Posterior vena cava (tissue), 2 donors: ENCODE measurements at places on chromosomes 6 and 20. TPM values are rescaled to one million over a fixed set of nuclear protein-coding genes. Genes with fewer than 3 reads are reported as not detected.

GRCh38 chr6:144286503-144287393 lies 1.6 kb downstream of the UTRN start:
- peak; percentile 89 for DNase-seq

HSP90AB1 gene
- total RNA-seq = 463 TPM

DNA sequence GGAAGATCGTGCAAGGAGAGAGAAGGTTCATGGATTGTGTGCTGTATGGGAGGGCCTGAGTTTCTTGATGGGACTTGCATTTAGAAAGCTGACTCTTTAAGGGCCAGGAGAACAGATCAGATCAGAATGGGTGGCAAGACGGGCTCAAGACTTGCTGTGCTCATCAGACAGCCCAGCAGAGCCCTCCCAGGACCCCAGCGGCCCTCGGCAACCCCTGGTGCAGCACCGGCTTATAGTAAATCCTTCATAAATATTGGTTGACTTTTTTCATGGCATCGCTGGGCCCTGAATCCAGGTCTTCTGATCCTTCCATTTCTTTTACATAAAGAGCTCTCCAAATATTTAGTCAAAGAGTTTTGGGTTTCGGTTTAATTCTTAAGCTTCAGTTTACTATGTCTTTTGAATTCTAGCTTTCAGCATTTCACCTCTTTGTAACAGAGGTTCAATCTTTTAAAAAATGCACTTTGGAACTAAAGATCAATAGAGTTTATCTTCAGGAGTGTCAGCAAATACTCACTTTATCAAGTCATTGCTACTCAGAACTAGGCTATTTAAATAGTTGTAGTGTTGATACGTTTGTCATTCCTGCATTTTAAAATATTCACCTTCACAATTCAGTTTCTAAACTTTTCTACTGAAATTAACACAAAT lies 205.6 kb downstream of the ZDHHC14 start:
- peak; percentile 58 for DNase-seq

- no peak for DNase-seq
These were observed 150.3 kb downstream of the CDK19 start for GRCh38 chr6:110664933-110665332.

GRCh38 chr20:58271606-58272351 lies 37.7 kb upstream of the RAB22A start:
- DNase-seq = no peak

NOTCH4 gene
- total RNA-seq = 17.3 TPM

DNA sequence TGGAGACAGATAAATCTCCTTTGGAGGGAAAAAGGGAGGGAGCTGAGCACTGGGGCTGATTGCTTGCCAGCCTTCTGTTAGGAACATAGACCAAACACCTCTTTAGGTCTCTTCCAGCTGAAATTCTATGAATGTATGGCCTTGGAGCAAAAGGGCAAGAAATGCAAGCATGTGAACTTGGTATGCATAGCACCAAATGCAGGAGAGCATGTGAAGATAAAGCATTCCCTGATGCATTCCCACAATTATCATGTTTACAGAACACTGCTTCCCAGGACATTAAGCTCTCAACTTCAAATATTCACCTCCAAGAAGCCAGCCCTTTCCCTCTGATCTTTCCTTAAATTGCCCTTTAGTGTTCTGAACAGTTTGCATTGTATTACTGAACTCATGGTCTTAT lies 15.6 kb downstream of the RIPOR2 start:
- DNase-seq = no peak

DNA sequence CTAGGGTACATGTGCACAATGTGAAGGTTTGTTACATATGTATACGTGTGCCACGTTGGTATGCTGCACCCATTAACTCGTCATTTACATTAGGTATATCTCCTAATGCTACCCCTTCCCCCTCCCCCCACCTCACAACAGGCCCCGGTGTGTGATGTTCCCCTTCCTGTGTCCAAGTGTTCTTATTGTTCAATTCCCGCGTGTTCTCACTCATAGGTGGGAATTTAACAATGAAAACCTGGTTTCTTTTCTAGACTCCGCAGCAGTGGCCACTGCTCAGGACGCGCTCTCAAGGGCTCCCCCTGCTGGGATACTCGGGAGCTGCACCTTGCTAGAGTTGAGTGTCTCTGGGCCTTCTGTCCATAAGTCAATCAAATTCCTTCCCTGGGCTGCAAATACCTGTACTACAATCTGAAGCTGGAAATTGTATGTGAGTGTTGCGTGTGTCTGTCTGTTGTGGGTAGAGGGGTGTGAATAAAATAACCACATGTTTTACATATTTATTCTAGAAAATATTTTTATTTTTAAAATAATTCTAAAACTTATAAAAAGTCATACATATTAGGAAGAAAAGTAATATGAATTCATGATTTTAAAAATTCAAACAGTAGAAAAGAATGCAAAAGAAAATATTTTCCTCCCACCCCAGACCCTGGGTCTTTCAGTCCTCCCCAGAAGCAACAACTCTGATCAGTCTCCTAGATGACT lies 8.2 kb upstream of the CEP250 start:
- DNase-seq = peak; percentile 94

DNA sequence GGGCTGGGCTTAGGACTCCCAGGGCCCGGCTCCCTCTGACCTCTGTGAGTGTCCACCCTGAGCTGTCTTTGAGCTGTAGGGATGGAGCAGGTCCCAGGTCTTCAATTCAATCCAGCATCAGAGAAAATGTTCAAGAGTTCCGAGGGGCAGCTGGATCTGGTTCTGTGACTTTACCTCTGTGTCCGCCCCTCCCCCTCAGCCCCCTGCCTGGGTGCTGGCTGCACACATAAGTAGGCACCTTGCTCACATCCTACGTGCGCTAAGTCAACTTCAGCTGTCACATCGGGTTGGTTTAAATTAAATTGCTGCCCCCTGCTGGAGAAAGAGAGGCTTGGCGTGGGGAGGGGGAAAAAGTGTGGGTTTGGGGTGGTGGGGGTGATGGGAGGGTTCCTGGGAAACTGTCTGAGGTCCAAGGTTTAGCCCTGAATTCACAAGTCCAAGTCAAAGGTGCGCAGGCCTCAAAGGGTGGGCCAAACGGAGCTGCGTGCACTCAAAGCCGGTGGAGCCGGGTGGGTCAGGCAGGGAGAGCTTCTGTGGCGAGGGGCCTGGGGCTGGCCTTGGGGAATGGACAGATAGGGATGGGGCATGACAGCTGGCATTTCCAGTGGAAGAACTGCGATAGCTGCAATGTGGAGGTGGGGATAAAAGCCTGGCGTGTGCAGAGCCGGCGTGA lies 3.0 kb downstream of the WFDC5 start:
- no peak for DNase-seq

DNA sequence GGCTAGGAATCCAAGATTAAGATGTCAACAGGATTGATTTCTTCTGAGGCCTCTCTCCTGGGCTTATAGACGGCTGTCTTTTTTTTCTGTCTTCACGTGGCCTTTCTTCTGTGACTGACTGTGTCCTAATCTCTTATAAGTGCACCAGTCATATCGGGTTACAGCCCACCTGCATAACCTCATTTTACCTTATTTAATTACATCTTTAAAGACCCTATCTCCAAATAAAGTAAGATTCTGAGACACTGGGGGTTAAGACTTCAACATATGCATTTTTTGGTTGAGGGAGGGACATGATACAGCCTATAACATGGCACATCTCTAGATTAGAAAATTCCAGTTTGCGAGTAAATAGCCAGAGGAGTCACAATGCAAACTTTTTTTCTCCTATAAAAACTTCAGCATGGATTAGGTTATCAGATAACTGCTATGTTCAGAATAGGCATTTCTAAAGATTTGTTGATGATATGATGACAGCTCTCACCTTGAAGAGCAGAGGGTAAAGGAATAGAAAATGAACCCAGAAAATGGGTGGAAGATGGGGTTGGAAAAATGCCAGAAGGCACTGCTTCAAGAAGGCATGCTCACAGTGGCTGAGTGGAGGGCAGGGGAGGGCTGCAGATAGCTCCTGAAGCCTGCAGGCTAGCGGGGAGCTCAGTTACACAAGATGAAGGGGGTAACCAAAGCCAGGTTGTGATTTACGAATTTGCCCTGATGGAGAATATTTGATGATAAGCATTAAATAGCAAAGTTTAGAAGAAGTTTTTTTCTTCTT lies 8.7 kb upstream of the PDE7B start:
- no peak for DNase-seq

CAGE1 gene
- total RNA-seq = not detected

- DNase-seq = no peak
These were observed 104.9 kb upstream of the IYD start for GRCh38 chr6:150263765-150264404.

- peak; percentile 26 for DNase-seq
These were observed 55.8 kb downstream of the ERMARD start for GRCh38 chr6:169807229-169807628.

PRDM1 gene
- total RNA-seq = 2.4 TPM

E2F1 gene
- total RNA-seq = 2.2 TPM

SLC13A3 gene
- total RNA-seq = 1.7 TPM

DNA sequence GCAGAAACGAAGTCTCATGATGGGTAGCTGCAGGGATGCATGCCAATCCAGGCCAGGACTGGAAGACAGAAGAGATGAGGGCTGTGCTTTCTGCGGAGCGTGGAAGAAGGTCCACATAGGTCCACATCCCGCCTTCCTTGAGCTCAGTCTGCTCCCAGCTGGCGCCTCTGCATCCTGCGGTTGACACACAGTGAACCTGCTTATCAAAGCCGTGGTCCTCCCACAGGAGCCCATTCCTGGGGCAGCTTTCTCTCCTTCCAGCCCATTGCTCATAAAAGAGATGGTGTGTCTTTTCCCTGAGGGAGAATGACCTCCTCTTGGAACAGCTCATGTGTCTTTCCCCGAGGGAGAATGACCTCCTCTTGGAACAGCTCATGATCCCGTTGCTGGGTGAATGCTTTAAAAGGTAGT lies 225.4 kb downstream of the CDH4 start:
- no peak for DNase-seq

DNA sequence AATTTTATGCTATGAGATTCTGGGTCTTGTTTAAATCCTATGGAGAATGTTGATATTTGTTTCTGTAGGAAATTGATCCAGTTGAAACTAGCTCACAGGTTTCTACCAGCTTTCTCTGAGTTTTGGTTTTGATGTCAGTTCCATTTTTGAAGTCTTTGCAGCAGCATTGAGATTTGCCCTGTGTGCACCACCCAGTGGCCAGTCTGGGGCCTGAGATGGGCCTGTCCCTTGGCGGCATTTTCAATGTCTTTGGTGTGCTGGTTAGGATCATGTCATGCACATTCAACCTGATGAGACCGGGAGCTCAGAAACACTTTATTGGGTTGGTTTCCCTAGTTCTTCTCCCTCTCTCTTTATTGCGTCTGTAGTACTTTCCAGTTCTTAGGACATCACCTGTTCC lies 395.2 kb upstream of the MAP3K7 start:
- no peak for DNase-seq

DNA sequence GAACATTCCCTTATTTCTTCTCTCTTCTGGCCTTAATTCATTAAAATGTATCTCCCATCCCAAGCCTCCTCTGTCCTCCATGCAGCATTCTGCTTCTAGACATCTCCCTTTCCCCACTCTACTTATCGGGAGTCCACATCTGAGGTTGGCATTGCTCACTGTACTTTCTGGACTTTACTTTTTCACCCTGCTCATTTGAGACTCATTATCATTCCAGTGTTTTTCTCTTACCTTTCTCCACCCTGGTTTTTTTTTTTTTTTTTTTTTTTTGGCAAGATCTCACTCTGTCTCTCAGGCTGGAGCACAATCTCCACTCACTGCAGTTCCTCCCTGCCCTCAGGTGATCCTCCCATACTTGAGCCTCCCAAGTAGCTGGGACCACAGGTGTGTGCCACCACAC lies 4.5 kb downstream of the ENPP3 start:
- no peak for DNase-seq

- DNase-seq = no peak
These were observed 21.9 kb upstream of the C6orf62 start for GRCh38 chr6:24740861-24741260.

ADGB gene
- total RNA-seq = not detected

DNA sequence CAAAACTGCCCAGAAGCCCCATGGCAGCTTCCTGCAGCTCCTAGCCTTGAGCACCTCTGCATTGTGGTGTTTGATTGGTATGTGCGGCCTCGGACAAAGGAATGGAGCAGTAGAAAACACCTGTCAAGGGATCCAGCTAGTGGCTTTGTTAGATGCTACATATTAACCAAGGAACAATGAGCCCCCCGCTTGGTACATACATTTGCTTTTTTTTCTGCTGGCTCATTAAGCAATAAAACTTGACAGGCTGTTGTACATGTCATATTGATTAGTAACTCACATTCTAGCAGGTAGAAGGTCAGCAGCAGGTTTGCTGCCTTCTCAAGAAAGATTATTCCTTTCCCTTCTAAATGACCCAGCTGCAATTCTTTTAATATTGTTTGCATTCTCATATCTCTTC lies 937 bp downstream of the SPACA1 start:
- no peak for DNase-seq

- DNase-seq = no peak
These were observed 58.0 kb downstream of the BACH2 start for GRCh38 chr6:90238496-90239266.

CLVS2 gene
- total RNA-seq = not detected

DNA sequence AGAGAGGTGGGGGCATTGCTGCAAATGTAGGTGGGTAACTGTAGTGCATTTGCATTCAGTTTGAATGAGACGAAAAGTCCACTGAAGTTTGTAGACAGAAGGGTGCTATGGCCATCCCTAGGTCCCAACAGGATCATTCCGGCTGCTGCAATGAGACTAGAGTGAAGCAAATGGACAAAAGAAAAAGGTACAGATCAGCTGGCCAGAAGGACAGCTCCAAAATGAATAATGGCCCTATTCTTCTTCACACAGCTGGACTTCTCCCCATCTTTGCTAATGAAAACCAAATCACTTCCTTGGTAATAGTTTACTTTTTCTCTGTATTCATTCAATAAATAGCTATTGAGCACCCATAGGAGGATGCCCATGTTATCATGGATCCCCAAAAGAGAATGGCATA lies 56.4 kb upstream of the TPD52L1 start:
- no peak for DNase-seq

DNA sequence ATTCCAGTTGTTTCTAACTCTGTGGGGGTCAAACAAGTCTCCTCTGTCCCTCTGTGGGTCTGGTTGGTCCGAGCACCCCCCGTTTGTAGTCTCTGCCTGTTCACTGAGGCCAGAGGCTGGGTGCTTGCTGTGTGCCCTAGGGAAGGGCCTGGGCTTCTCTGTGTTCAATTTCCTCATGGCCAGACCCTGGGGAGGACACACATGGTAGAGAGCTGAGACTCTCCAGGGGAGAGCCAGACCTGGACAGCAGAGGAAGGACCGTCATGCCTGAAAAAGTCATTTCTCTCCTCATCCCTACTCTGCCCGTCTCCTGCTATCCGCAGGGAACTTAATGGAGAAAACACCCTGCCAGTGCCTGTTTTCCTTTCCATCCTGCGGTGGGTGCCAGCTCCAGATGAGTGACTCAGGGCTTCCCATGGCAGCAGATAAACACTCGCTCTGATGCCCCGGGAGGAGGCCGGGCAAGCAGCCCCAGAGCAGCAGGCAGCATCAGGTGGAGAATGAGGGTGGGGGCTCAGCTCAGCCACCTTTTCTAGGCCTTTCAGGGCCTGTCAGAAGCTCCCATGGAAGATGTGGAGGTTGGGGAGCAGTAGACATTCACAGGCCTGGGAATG lies 51.9 kb downstream of the SNAI1 start:
- no peak for DNase-seq
